ENCODE measurements at places on chromosomes 3 and 15.

DNA sequence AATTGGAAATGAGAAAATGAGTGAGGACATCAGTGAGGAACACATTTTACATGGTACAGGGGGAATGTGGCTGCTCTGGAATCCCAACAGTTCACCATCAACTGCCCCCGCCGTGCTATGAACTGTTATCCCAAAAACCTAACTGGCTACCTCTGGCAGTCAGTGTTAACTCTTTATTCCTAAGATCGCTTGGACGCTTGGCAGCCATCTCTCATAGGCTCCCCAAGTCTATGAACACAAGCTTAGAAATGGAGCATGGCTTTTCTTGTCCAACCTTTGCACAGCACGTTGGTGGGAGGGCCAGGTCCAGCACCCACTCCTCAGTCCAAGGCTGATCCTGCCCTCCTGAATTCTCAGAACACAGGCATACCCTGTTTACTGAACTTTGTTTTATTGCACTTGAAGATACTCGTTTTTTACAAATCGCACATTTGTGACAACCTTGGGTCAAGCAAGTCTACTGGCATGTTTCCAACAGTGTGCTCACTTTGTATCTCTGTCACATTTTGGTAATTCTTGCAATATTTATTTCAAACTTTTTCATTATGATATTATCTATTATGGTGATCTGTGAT lies 53.6 kb downstream of the SENP2 start:
- DNase-seq: no peak

- DNase-seq: no peak
Observed at GRCh38 chr15:83654379-83655236, 685 bp downstream of the ADAMTSL3 start.

DNA sequence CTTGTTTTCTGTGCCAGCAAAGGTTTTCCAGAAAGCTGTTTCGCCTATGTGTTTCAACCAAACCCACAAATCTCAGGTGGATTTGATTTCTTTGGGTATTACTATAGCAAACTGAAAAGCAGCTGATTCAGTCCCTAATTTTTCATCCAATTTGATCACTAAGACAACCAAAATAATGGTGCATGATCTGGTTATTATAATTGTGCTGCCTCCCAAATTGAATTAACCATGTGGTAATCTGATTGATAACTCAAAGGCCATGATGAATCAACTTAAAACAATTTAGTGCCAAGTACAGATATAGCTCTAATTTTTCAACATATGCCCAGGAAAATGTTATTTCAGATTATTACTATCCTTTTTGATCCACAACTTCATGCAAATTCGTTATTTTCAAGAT lies 30.6 kb downstream of the PRTG start:
- no peak for DNase-seq

DNA sequence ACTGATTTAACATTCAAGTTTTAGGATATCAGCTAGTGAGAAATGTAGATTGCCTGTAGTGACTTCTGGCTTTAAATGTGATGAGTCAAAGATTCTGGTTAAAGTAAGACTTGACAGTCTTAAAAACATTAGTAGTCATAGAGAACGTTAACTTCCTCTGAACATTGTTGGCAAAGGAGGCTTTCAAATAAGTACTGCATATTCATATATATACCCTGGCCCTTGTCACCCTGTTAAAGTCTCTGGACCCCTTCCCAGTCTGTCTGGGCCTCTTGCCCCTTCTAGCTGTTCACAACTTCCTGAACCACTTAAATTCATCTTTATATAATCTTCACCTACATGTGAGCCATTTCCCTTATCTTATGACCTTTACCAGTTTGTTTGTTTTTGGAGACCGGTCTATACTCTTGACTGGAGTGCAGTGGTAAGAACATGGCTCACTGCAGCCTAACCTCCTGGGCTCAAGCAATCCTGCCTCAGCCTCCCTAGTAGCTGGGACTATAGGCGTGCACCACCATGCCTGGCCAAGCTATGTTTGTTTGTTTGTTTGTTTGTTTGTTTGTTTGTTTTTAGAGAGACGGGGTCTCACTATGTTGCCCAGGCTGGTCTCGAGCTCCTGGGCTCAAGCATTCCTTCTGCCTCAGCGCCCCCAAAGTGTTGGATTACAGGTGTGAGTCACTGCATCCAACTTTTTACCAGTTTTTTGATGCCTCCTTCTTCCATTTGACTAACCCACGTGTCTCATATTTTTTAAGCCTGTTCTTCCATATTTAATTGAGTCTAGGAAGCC lies 64.4 kb upstream of the CRTC3 start:
- no peak for DNase-seq

DNA sequence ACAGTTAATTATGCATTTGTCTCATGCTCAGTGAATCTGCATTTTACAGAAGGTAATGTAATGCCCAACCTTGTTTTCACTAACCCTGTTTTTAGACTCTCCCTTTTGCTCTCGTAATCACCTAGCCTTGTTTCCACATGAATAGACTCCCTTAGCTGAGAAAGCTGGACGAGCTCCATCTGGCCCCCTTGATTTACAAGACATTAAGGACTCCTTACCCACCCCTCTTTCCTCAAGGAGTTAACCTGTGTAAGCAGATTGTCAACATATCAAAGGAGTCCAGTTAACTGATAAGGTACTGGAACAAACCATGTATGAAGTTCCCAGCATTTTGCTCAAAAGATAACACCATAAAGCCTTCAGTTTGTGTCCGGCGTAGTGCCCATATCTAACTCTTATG lies 99.6 kb downstream of the VPS8 start:
- no peak for DNase-seq

DNA sequence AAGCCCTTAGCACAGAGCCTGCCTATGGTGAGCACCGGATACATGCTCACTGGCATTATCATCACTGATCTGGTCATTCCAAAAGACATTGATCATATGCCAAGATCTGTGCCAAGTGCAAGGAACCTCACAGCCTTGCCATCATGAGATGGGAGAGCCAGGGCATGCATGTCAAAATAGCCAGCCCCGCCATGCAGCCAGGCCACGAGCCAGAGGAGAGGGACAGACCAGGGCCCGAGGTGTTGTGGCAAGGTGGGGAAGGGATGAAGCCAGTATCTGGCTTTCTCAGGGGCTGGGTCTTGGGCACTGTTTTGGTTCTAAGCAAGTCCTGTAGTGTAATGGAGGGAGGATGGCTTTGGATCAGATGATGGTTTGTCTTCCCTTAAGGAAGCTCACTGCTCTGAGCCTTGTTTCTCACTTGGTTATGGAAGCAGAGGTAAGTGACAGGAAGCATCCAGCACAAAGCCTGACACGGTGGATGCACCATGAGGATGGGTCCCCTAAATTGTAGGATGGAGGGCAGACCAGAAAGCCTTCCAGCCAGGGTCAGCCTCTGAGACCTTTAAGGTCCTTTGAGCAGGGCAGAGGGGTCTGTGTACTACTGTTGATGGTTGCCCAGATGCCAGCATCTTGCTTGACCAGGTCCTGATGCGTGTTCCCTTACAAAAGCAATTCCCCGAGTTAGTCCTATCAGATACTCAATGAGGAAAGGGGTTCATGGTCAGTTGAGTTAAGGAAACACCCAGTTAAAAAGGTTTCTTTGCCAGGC lies 247.7 kb upstream of the TLE3 start:
- no peak for DNase-seq

DNA sequence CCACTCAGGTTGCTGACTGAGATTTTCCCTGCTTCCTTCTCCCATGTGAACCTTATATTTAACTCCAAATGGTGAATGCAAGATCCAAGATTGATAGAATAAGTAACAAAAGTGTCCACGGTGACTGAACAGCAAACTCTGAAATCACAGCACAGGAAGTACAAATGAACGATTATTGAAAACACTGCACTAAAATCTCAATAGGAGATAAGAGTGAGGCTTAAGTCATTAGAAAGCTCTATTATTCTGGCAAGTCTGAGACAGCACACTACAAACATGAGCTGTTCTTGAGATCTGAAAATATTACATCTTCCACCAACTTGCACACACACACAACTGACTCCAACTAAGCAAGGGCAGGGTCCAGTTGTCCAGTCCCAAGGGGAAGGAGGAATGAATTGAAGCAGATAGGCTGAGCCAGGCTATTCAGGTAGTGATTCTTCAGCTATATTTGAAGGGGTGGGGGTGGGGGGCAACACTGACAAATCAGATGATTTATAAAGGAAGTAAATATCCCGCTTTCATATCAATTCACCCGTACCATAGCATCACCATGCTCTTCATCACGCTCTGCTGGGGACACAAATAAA lies 2.9 kb downstream of the ZNF385D start:
- DNase-seq: no peak

DNA sequence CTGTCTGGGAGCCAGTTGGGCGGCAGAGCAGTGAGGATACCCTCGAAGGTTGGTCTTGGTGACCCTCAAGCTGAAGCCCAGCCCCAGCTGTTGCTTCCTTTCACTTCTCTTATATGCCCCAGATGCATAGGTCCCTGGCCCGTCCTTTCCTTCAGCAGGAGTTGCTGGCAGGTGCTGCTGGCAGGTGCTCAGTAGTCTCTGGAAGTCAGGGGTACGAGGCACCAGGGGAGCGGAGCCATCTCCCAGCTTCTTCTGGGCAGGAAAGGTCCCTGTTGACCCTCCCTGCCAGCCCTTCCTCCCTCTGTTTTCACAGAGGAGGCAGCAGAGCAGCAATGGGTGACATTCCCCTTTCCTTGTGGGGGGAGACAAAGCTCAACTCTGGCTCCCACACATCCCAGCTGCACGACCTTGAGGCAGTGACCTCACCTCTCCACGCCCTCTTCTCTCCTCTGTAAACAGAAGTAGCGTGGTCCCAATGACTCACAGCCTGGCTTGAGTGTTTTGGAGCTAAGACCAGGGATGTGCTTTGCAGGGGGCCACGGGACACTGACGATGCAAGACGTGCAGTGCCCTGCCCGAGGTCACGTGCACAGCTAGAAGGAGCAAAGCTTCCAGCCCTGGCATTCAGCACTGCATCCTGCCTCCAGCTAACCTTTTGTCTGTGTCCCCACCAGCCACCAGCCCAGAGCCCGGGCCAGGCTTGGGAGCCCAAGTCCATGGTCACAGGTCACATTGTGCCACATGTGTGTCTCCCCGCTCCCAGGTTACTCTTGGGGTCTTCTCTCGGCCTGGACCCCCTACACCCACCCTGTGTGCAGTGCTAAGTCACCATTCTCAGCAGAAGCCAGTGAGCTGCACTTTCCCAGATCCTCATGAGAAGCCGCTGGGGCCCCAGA lies 49.7 kb downstream of the SLC6A6 start:
- no peak for DNase-seq

GRCh38 chr3:138578141-138578540 lies 15.9 kb downstream of the CEP70 start:
- no peak for DNase-seq

DNA sequence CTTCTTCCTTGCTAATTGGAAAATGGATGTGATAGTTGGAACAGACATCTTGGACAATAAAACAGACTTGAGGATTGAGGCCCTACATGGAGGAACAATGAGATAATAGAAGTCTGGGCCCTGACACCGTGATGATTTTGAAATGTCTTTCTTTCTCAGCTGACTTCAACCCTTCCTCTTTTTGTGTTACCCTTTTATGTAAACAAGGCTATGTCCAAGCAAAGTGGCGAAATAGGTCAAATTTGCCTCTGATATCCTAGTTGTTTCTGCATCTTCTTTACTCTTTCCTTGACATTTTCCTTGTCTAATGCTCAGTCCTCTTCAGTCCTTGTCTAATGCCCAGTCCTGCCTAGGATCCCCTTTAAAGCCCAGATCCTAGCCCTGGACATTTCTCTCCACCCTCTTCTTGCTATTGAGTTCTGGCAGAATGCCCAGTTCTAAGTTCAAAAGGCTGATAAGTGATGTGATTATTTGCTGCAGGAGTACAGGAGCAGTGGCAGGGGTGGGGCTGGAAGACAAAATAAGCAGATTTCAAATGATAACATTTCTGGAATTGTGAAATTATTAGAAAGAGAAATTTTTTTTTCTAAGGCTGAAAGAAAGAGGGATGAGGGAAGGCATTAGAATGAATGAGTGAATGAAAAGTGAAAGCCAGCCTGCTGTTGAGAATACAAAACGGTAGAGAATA lies 6.5 kb upstream of the VPS8 start:
- DNase-seq: no peak

All from effector memory CD8-positive, alpha-beta T cell (primary cell).